ENCODE measurements at places on chromosomes 1 and 21. TPM values are rescaled to one million over a fixed set of nuclear protein-coding genes. Genes with fewer than 3 reads are reported as not detected.

Gene SH2D1B
- not detected for total RNA-seq

Gene GABRD
- not detected for total RNA-seq

Gene CELA3B
- not detected for total RNA-seq

Gene GIPC2
- total RNA-seq = 43.0 TPM

Gene KIF21B
- total RNA-seq = 1.3 TPM

Gene DNASE2B
- not detected for total RNA-seq

Gene HCN3
- total RNA-seq = 3.6 TPM

Gene ELAPOR1
- 5.4 TPM for total RNA-seq

Gene C8B
- not detected for total RNA-seq

GRCh38 chr1:162168261-162168660, 98.8 kb downstream of the NOS1AP start:
- H3K4me1 ChIP-seq = no peaks in the 10 kb centered on the region
- no peaks in the 10 kb centered on the region for H3K27me3 ChIP-seq

DNA sequence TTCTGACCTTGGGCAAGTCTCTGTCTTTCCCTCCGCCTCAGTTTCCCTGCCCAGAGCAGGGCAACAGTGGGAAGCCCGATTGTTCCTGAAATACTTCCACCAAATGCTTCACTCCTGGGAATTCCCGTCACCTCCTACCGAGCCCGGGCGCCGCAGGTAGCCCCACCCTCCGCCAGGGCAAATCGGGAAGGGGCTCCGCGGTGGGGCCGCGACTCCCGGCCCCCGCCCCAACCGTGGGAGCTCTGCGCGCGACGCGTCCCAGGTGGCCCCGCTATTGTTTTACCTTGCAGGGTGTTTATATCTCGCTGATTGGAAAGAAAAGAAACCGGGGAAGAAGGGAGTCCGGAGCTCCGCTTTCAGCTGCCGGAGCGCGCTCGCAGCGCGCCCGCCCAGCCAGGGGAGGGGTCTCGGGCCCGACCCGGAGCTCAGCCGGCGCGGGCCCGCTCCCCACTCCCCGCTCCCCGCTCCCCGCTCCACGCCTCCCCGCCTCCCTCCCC, 407 bp downstream of the IGSF3 start:
- H3K27ac ChIP-seq = no peak overlapping the region
- peaks cover 7% of the 10 kb centered on the region for H3K4me1 ChIP-seq
- no peaks in the 10 kb centered on the region for H3K27me3 ChIP-seq
- no peaks in the 10 kb centered on the region for H3K36me3 ChIP-seq
- no peak overlapping the region for H3K4me3 ChIP-seq

- DNase-seq = no peak
- no peak overlapping the region for H3K4me3 ChIP-seq
- no peak overlapping the region for H3K27ac ChIP-seq
- H3K36me3 ChIP-seq = no peaks in the 10 kb centered on the region
- no peaks in the 10 kb centered on the region for H3K4me1 ChIP-seq
- no peaks in the 10 kb centered on the region for H3K27me3 ChIP-seq
These were observed 190.4 kb downstream of the MIS18A start for GRCh38 chr21:32088471-32088870.

DNA sequence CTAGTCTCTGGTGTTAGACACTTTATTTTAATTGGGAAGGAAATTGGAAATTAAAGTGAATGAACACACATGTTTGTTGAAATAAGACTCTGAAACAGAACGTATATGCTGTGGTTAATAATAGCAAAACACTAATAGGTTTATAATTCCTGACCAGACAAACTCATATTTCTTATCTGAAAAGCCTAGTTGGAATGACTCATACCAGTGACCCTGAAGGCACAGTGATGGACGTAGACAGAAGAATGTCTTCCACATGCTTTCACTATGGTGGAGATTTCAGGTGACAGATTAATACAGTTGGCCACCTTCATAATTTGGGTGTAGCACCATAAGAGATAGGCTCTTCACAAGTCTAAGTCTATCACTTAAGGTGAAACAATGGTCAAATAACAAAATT, 83.0 kb upstream of the COL11A1 start:
- H3K36me3 ChIP-seq = no peaks in the 10 kb centered on the region
- H3K27ac ChIP-seq = no peak overlapping the region
- no peaks in the 10 kb centered on the region for H3K27me3 ChIP-seq
- H3K4me3 ChIP-seq = no peak overlapping the region
- H3K4me1 ChIP-seq = no peaks in the 10 kb centered on the region
- no peak for DNase-seq

GRCh38 chr1:198656500-198656932, 17.7 kb downstream of the PTPRC start:
- H3K27ac ChIP-seq = peak overlapping the region; percentile 47
- no peaks in the 10 kb centered on the region for H3K36me3 ChIP-seq
- DNase-seq = peak; percentile 31
- no peak overlapping the region for H3K4me3 ChIP-seq

DNA sequence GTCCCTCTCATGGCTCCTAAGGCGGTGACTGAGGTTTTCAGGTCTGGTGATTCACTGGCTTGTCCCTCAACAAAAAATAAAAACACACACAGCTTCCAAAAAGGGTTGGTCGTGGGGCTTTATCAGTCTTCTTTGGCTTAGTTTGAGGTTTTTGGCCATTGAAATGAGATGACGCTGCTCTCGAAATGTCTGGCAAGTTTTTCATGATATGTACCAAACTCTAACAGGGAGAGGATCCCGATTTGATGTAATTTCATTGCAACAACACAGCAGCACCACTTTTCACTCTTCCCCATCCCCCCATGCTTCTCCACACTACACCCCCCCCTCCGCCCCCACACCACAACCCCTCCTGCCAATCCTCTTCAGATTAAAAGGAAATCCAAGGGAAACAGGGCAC, 187.1 kb upstream of the NFIA start:
- H3K4me1 ChIP-seq = no peaks in the 10 kb centered on the region
- no peak overlapping the region for H3K27ac ChIP-seq
- H3K4me3 ChIP-seq = no peak overlapping the region
- H3K36me3 ChIP-seq = no peaks in the 10 kb centered on the region

GRCh38 chr21:38908537-38908936, 102.8 kb downstream of the ETS2 start:
- no peaks in the 10 kb centered on the region for H3K36me3 ChIP-seq
- no peaks in the 10 kb centered on the region for H3K27me3 ChIP-seq
- no peak overlapping the region for H3K27ac ChIP-seq
- no peak overlapping the region for H3K4me3 ChIP-seq

GRCh38 chr1:153936011-153936802, 10.3 kb downstream of the DENND4B start:
- H3K4me3 ChIP-seq = no peak overlapping the region
- DNase-seq = no peak
- H3K36me3 ChIP-seq = no peaks in the 10 kb centered on the region
- no peaks in the 10 kb centered on the region for H3K4me1 ChIP-seq
- no peak overlapping the region for H3K27ac ChIP-seq
- H3K27me3 ChIP-seq = no peaks in the 10 kb centered on the region

DNA sequence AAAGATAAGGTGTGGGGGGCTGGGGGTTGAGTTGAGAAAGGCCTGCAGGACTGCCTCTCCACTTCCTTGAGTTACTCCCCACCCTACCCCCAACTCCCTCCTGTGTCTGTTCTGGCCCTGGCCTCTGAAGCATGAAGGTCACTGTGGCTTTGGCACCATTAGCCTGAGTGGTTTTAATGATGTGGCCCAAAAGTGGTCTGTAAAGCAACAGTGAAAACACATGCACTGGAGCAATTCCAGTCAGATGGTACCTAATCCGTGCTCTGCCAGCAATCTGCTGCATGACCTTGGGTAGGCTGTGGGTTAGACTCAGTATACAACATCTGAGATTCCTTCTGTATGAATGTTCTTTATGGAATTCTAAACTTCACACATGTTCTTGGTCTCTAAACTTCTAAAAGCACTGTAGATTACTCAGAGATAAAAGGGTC, 86.5 kb upstream of the ATP1A1 start:
- no peaks in the 10 kb centered on the region for H3K36me3 ChIP-seq
- DNase-seq = no peak
- H3K27me3 ChIP-seq = no peaks in the 10 kb centered on the region
- no peaks in the 10 kb centered on the region for H3K4me1 ChIP-seq
- H3K4me3 ChIP-seq = no peak overlapping the region
- H3K27ac ChIP-seq = no peak overlapping the region

GRCh38 chr1:2601721-2602303, 15.2 kb downstream of the PRXL2B start:
- peaks cover 4% of the 10 kb centered on the region for H3K27me3 ChIP-seq
- no peak for DNase-seq
- H3K4me3 ChIP-seq = no peak overlapping the region
- no peak overlapping the region for H3K27ac ChIP-seq
- no peaks in the 10 kb centered on the region for H3K36me3 ChIP-seq
- no peaks in the 10 kb centered on the region for H3K4me1 ChIP-seq

GRCh38 chr21:42868196-42868595, 11.1 kb downstream of the WDR4 start:
- no peak overlapping the region for H3K4me3 ChIP-seq
- no peaks in the 10 kb centered on the region for H3K27me3 ChIP-seq
- no peaks in the 10 kb centered on the region for H3K4me1 ChIP-seq
- H3K27ac ChIP-seq = no peak overlapping the region

DNA sequence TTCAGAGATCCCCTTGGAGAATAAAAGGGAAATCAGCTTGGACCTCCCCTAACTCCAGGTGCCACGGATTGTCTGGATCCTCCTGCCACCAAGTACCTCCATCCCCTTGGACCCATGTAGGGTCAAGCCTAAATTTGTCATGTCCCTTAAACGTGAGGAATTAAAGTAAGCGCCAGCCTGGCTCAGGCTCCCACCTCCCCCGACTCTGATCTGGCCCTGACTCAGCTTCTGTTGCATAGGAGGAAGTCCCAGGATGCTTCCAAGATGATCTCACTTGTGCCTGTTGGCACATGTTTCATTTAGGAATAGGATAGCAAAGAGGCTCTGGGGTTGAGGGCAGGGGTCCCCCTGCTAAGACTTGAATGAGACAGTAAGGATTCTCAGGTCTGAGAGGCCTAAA, 231.9 kb upstream of the JUN start:
- H3K36me3 ChIP-seq = no peaks in the 10 kb centered on the region
- H3K4me1 ChIP-seq = peaks cover 5% of the 10 kb centered on the region
- no peak overlapping the region for H3K27ac ChIP-seq
- no peak overlapping the region for H3K4me3 ChIP-seq
- no peak for DNase-seq

DNA sequence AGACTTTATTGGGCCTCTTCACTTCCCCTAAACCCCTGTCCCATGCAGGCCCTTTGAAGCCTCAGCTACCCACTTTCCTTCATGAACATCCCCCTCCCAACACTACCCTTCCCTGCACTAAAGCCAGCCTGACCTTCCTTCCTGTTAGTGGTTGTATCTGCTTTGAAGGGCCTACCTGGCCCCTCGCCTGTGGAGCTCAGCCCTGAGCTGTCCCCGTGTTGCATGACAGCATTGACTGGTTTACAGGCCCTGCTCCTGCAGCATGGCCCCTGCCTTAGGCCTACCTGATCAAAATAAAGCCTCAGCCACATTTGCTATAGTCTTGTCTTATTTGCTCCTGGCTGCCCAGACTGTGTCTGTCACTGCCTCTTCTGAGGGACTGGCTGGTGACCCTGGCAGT, 5.5 kb downstream of the GSTM4 start:
- no peak overlapping the region for H3K4me3 ChIP-seq
- no peak for DNase-seq
- no peak overlapping the region for H3K27ac ChIP-seq
- no peaks in the 10 kb centered on the region for H3K36me3 ChIP-seq

DNA sequence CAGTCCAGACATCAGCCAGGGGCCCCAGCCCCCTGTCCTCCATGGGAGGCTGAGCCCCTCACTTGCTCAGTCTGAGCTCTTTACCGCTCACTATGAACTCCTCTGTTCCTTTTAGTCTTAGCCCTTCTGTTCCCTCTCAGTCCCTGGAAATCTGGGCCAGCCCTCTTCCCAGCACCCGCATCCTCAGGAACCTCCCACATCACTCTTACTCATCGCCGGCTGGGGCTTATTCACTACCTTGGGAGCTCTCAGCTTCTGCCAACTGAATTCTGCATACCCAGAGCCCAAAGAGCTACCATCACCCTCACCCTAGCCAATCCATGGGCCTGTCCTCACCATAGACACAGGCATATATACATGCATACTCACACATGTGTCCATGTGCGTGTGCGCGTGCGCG, 11.5 kb downstream of the KNCN start:
- H3K4me1 ChIP-seq = no peaks in the 10 kb centered on the region
- no peak overlapping the region for H3K4me3 ChIP-seq
- no peaks in the 10 kb centered on the region for H3K36me3 ChIP-seq
- H3K27ac ChIP-seq = no peak overlapping the region
- H3K27me3 ChIP-seq = peaks cover 25% of the 10 kb centered on the region

- DNase-seq = no peak
- H3K36me3 ChIP-seq = no peaks in the 10 kb centered on the region
- H3K4me1 ChIP-seq = no peaks in the 10 kb centered on the region
These were observed 12.7 kb downstream of the C1QB start for GRCh38 chr1:22665752-22666151.

DNA sequence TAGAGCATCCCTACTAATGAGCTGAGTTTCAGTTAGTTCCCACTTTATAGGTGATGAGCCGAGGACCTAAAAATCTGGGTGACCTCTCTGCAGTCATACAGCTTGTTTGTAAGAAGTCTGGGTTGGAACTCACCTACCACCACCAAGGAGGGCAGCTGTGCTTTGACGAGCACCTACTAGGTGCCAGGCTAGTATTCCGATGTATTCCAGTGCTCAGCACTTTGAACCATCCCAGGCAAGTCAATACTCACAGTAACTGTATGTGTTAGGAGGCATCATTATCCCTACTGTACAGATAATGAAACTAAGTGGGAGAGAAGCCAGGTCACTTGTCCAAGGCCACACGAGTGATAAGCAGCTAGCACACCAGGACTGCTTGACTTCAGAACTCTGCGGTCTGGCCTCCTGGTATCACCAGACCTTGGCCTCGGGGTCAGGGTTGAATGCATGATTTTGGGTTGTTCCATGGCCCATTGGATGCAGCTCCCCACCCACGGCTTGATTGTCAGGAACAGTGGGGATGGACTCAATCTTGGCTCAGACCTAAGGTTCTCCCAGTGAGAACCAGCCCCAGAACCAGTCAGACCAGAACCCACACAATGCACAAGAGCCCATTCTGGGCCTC, 20.7 kb downstream of the ECE1 start:
- peaks cover 24% of the 10 kb centered on the region for H3K4me1 ChIP-seq
- H3K27ac ChIP-seq = peak overlapping the region; percentile 80
- H3K4me3 ChIP-seq = no peak overlapping the region
- H3K27me3 ChIP-seq = no peaks in the 10 kb centered on the region
